ENCODE measurements at places on chromosomes 6 and 20. TPM values are rescaled to one million over a fixed set of nuclear protein-coding genes. Genes with fewer than 3 reads are reported as not detected.

- DNase-seq: no peak
Observed at GRCh38 chr6:158476389-158476788, 83.5 kb upstream of the TMEM181 start.

GRCh38 chr6:6798448-6798860 lies 209.9 kb downstream of the LY86 start:
- DNase-seq: no peak

- DNase-seq: peak; percentile 79
Observed at GRCh38 chr6:25070547-25071366, 135.0 kb upstream of the RIPOR2 start.

Gene MYLIP
- 225 TPM for total RNA-seq

Gene PPP1R14C
- total RNA-seq: not detected

Gene SCRT2
- not detected for total RNA-seq

Measured in CD8-positive, alpha-beta T cell (primary cell).